H1 (cell line): ENCODE measurements at places on chromosomes 1 and 21. TPM values are rescaled to one million over a fixed set of nuclear protein-coding genes. Genes with fewer than 3 reads are reported as not detected.

GRCh38 chr1:165843304-165843703 is 15.9 kb downstream of the UCK2 start:
- no peaks in the 10 kb centered on the region for H3K36me3 ChIP-seq
- H3K4me1 ChIP-seq = peaks cover 30% of the 10 kb centered on the region
- H3K27me3 ChIP-seq = no peaks in the 10 kb centered on the region
- no peak for DNase-seq

GRCh38 chr1:115275216-115275615 is 62.8 kb downstream of the NGF start:
- no peaks in the 10 kb centered on the region for H3K27me3 ChIP-seq
- H3K4me3 ChIP-seq = no peak overlapping the region

DNA sequence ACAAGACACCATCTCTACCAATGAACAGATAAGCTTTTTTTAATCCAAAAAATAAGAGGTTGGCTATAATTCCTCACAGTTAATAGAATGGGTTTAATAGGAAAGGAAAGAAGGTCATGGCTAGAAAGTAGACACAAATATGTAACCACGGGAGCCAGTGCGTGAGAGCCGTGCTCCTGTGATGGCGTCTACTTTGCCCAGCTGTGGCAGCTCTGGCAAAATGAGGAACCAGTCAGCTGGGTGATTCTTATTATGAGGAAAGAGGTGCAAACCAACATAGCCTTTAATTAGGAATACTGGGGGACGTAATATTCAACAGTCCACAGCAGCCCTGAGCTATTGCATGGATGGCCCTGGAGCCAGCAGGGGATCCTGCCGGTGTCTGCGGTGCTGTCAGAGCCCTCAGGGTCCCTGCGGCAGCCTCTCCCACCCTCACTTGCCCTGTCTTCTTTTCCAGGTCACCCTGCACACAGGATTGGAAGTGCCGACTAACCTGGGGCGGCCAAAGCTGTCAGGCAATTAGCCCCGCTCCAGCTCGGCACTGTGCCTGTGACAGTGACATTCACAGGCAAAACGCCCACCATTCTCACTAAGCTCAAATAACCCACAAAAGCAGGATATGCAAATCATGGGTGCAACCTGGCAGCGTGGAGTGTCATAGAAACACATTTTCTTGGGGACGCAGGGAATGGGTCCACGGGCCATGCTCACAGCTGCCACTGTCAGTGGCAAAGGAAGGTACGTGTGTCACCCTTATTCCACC is 25.9 kb upstream of the GNPAT start:
- peaks cover 31% of the 10 kb centered on the region for H3K27me3 ChIP-seq
- no peaks in the 10 kb centered on the region for H3K4me1 ChIP-seq
- H3K4me3 ChIP-seq = no peak overlapping the region
- H3K36me3 ChIP-seq = no peaks in the 10 kb centered on the region
- DNase-seq = no peak
- no peak overlapping the region for H3K27ac ChIP-seq

DNA sequence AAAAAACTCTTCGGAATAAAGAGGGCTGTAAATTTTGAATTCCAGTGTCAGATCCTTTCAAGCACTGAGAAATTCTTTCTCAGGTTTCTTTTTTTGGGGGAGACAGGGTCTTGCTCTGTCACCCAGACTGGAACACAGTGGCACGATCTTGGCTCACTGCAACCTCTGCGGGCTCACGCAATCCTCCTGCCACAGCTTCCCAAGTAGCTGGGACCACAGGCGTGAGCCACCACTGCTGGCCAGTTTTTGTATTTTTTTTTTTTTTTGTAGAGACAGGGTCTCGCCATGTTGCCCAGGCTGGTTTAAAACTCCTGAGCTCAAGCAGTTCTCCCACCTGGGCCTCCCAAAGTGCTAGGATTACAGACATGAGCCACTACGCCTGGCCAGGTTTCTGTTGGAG is 34.8 kb upstream of the EPHA8 start:
- DNase-seq = no peak
- H3K4me1 ChIP-seq = no peaks in the 10 kb centered on the region
- no peak overlapping the region for H3K4me3 ChIP-seq
- H3K27ac ChIP-seq = no peak overlapping the region
- no peaks in the 10 kb centered on the region for H3K36me3 ChIP-seq

GRCh38 chr1:57115030-57115614 is 149.3 kb upstream of the C8B start:
- no peaks in the 10 kb centered on the region for H3K27me3 ChIP-seq
- H3K4me3 ChIP-seq = no peak overlapping the region
- H3K27ac ChIP-seq = no peak overlapping the region
- H3K4me1 ChIP-seq = peaks cover 3% of the 10 kb centered on the region

DNA sequence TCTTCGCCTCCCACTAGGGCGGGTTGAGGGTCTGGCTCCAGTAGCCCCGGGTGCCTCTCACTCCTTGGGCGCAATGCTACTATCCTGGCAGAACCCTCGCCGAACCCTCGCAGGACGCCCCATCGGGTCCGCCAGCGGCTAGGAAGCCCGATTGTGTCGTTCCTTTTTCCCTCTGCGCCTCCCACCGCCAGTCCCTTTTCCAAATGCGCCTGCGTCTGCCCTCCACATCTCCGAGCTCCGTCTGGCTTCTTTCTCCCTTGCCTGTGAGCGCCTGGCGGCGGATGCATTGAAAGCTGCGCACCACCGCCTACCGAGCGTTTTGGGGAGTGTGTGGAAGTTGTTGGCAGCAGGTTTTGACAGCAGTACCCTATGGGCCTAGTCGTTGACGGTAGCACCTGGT is 1.0 kb upstream of the DIRAS3 start:
- H3K36me3 ChIP-seq = no peaks in the 10 kb centered on the region
- H3K27me3 ChIP-seq = peaks cover 11% of the 10 kb centered on the region
- DNase-seq = peak; percentile 64
- no peak overlapping the region for H3K27ac ChIP-seq
- H3K4me1 ChIP-seq = no peaks in the 10 kb centered on the region; the same call in 1 of the 2 replicates

GRCh38 chr21:27139526-27139925 is 172.6 kb upstream of the ADAMTS5 start:
- H3K36me3 ChIP-seq = no peaks in the 10 kb centered on the region
- H3K27ac ChIP-seq = no peak overlapping the region
- no peaks in the 10 kb centered on the region for H3K27me3 ChIP-seq
- H3K4me3 ChIP-seq = no peak overlapping the region
- H3K4me1 ChIP-seq = no peaks in the 10 kb centered on the region
- DNase-seq = no peak

- H3K36me3 ChIP-seq = no peaks in the 10 kb centered on the region
- no peak within 1 kb of the TSS for H3K4me3 ChIP-seq
- H3K27me3 ChIP-seq = no peaks in the 10 kb centered on the region
- H3K4me1 ChIP-seq = no peaks in the 10 kb centered on the region
- no peak within 1 kb of the TSS for H3K27ac ChIP-seq
Observed at GRCh38 chr1:981955-982558, at the start of gene PERM1. Gene PERM1, minus strand, starts transcription at chr1:982093. Its CDS starts 1,064 bp downstream, at chr1:981029.

DNA sequence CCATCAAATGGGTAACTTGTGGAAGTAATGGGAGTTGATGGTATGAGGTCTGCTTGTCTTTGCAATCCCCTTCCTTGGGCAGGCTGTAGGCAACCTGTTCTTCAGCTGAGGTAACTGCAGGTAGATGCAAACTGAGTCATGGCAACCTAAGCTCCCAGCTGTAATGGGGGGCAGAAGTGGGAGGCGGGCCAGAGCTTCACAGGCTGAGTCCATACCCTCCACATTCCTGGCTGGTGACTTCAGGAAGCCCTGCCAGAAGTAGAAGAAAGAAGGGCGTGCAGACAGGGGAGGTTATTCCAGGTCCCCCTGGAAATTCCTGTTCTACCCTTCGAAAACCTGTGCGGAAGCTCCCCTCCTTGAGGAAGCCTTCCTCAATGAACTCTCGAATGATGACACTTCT is 44.9 kb downstream of the ARHGEF11 start:
- peaks cover 20% of the 10 kb centered on the region for H3K4me1 ChIP-seq
- H3K4me3 ChIP-seq = no peak overlapping the region
- H3K27ac ChIP-seq = no peak overlapping the region
- no peaks in the 10 kb centered on the region for H3K36me3 ChIP-seq
- no peaks in the 10 kb centered on the region for H3K27me3 ChIP-seq
- DNase-seq = no peak

GRCh38 chr1:184393962-184394361 is 7.1 kb downstream of the C1orf21 start:
- H3K36me3 ChIP-seq = no peaks in the 10 kb centered on the region
- no peak for DNase-seq
- no peak overlapping the region for H3K4me3 ChIP-seq
- H3K27ac ChIP-seq = no peak overlapping the region
- no peaks in the 10 kb centered on the region for H3K27me3 ChIP-seq
- peaks cover 10% of the 10 kb centered on the region; the same call in 1 of the 2 replicates for H3K4me1 ChIP-seq

GRCh38 chr1:155038602-155039307 is 5.1 kb downstream of the DCST1 start:
- no peak for DNase-seq
- H3K36me3 ChIP-seq = no peaks in the 10 kb centered on the region

- H3K4me1 ChIP-seq = no peaks in the 10 kb centered on the region
- no peak overlapping the region for H3K27ac ChIP-seq
- H3K36me3 ChIP-seq = no peaks in the 10 kb centered on the region
- no peak overlapping the region for H3K4me3 ChIP-seq
Observed at GRCh38 chr1:215544566-215544965, 22.5 kb upstream of the KCTD3 start.

DNA sequence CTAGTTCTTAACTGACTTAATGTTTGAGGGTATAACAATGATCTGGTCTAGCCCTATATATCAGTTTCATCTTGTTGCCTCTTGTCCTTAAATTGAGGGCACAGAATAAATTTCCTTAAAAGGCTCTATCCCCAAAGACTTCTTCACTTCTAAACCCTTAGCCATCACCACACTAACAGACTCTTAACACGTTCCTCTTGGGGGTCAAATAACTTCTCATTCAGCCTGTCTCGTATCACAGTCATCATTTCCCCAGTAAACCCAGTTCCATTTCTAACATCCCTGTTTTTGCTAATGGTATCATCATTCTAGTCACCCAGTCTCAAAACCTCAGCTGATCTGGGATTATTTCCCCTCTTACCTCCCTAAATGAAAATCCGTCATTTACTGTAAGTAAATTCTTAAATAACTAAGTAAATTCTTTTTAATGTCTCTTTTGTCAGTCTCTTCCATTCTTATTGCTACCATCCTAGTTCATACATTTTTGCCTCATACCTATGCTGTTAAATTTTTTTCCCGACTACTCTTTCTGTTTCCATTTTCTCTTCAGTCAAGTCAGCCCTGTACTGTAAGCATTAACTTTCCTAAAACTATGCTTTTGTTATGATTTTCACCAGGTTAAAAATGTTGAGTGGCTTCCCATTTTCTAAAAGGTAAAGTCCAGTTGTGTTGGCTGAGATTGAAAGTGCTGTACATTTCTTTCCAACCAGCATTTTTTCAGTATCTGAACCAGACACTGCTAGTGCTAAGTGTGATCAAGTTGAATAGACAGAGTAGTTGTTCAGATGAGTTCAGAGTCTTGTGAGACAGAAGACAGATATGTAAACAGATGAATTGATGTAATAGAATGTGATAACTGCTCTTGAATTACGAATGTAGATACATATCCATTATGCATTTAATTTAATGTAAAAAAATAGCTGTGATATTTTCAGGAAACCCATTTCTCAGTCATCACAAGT is 6.9 kb downstream of the CTTNBP2NL start:
- H3K36me3 ChIP-seq = 0 out of 2 replicates have a peak, but pooled peaks cover 2% of the 10 kb centered on the region
- H3K27me3 ChIP-seq = no peaks in the 10 kb centered on the region
- no peak for DNase-seq
- no peak overlapping the region for H3K4me3 ChIP-seq
- H3K27ac ChIP-seq = no peak overlapping the region

DNA sequence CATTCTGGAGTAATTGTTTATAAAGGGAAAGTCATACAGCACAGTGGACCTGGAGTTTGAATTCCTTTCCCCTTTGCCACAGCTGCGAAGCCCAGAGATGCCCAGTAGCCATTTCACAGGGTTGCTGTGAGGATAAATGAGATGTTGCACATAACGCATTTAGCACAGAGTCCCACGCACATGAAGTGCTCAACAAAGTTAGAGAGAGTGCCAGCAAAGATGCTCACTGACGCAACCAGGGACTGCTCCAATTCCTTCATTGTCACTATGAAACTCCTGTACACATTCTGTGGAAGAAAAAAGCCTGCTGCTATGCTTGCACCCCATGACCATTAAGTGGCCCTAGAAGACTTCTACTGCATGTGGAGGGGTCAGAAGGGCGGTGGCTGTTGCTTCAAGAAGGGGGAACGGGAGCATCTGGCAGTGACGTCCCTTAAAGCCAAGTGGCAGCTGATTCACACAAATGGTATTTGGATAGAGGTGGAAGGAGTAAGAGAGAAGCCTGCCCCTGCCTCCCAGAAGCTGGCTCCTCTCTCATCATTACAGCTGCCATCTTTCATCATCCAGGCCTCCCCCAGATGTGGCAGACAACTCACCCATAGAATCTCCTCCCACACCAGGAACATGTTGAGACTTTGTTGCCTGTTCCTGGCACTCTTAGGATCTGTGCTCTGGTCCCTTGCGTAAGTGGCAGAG is 26.5 kb upstream of the VAV3 start:
- no peak overlapping the region for H3K27ac ChIP-seq
- no peak overlapping the region for H3K4me3 ChIP-seq
- no peaks in the 10 kb centered on the region for H3K36me3 ChIP-seq
- no peaks in the 10 kb centered on the region for H3K4me1 ChIP-seq

GRCh38 chr1:153945795-153946621 is 510 bp downstream of the DENND4B start:
- H3K27ac ChIP-seq = peak overlapping the region; percentile 55; the same call in 1 of the 2 replicates
- peaks cover 4% of the 10 kb centered on the region; the same call in 1 of the 2 replicates for H3K36me3 ChIP-seq

DNA sequence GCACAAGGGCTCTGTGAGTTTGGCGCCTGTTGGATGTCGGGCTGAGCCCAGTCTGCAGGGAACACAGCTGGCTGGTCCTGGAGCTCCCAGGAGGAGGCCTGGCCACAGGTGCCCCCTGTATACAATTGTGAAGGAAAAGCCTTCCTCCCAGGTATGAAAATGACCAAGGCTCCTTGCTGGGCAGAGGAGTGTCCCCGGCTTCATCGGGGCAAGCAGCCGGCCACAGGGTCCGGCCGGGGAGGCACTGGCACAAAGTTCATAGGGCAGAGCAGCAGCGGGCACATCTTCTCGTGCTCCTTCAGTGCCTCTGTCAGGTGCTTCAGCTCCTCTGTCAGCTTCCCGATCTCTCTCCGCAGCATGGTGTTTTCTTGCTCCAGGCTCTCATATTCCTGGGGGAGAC is 13.0 kb downstream of the BATF3 start:
- no peak overlapping the region for H3K27ac ChIP-seq
- H3K4me3 ChIP-seq = no peak overlapping the region

- no peaks in the 10 kb centered on the region for H3K36me3 ChIP-seq
- H3K4me3 ChIP-seq = no peak overlapping the region; the same call in 1 of the 2 replicates
- H3K27me3 ChIP-seq = peaks cover 14% of the 10 kb centered on the region
- DNase-seq = peak; percentile 59
Observed at GRCh38 chr1:9825093-9826074, 1.6 kb upstream of the CLSTN1 start.

REN gene
- not detected in 2 replicates for total RNA-seq

FCN3 gene
- 0.30 TPM in 1 of 2 replicates, not detected in the other for total RNA-seq

KDF1 gene
- total RNA-seq = 16.7 and 16.9 TPM in 2 replicates

TIE1 gene
- total RNA-seq = 2.2 and 2.7 TPM in 2 replicates

CCDC27 gene
- not detected in 2 replicates for total RNA-seq

GNAI3 gene
- 9.2 and 9.8 TPM in 2 replicates for total RNA-seq

F11R gene
- 143 and 159 TPM in 2 replicates for total RNA-seq

MROH7 gene
- 0.07 TPM in 1 of 2 replicates, not detected in the other for total RNA-seq

KRTAP7-1 gene
- not detected in 2 replicates for total RNA-seq
